Brain (organoid and tissue), 16 donors: ENCODE measurements at places on chromosomes 1 and 21.

DNA sequence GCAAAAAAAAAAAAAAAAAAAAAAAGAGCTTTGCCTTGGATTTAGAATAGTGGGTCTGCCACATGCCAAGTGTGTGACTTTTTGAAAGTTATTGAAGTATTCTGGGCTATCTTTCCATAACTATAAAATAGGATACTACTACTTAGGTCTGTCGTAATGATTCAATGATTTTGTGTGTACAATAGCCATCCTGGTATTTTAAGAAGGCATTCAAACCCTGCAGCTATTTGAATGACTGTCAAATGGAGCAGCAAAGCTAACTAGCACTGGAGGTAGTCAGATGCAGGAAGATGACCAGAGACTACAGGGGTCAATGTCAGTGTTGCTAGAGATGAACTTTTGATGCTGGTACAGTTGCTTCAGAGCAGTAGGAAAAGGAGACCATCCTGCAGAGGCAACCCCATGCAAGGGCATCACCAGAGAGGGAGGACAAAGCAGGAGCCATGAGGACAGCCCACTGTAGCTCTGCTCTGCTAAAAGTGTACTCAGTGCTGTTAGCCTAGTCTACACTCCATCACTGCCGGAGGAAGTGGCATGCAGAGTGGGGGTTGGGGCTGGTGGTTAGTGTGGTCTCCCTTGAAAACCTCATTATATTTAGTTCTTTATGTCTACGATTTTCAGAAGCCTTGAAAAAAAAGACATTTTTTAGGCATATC is 29.0 kb downstream of the DUSP10 start:
- DNase-seq = no peak

- no peak for DNase-seq
Measured at GRCh38 chr1:114369930-114370329, 141.1 kb downstream of the TRIM33 start.

- peak; percentile 59 for DNase-seq
Measured at GRCh38 chr1:150150133-150151021, 661 bp downstream of the PLEKHO1 start.

GRCh38 chr1:166507347-166507746 is 331.9 kb upstream of the POGK start:
- DNase-seq = no peak
